CD8-positive, alpha-beta memory T cell (primary cell): ENCODE measurements at places on chromosomes 2 and 18. TPM values are rescaled to one million over a fixed set of nuclear protein-coding genes. Genes with fewer than 3 reads are reported as not detected.

Gene RAX
- not detected for polyA plus RNA-seq

Gene ADNP2
- polyA plus RNA-seq: 9.8 TPM

Gene CKAP2L
- not detected for polyA plus RNA-seq

Gene KCNS3
- not detected for polyA plus RNA-seq

Gene PRKAG3
- polyA plus RNA-seq: not detected
